Lung (tissue), 17 donors: ENCODE measurements at places on chromosomes 3 and 15.

DNA sequence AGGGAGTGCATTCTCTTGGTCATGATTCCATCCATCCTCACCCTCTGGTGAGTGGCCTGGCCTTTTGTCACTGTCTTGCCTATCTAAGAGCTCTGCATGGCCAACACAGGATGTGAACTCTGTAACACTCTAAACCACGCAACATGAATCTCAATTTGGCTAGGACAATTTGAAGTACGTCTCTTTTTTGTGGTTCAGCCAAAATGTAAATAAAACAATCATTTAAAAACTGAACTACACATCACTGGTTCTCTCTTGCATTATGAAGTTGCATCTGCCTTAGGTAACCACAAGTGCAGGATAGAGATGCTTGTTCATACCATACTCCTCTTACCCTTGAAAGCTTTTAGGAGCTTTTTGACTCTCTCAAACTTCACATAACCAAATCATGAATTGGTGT, 27.3 kb downstream of the CCR3 start:
- DNase-seq, result no peak

GRCh38 chr3:155393316-155393715, 99.8 kb upstream of the STRIT1 start:
- DNase-seq, result no peak

- no peak for DNase-seq
These were observed 631.5 kb downstream of the PYDC2 start for GRCh38 chr3:192092388-192093005.

DNA sequence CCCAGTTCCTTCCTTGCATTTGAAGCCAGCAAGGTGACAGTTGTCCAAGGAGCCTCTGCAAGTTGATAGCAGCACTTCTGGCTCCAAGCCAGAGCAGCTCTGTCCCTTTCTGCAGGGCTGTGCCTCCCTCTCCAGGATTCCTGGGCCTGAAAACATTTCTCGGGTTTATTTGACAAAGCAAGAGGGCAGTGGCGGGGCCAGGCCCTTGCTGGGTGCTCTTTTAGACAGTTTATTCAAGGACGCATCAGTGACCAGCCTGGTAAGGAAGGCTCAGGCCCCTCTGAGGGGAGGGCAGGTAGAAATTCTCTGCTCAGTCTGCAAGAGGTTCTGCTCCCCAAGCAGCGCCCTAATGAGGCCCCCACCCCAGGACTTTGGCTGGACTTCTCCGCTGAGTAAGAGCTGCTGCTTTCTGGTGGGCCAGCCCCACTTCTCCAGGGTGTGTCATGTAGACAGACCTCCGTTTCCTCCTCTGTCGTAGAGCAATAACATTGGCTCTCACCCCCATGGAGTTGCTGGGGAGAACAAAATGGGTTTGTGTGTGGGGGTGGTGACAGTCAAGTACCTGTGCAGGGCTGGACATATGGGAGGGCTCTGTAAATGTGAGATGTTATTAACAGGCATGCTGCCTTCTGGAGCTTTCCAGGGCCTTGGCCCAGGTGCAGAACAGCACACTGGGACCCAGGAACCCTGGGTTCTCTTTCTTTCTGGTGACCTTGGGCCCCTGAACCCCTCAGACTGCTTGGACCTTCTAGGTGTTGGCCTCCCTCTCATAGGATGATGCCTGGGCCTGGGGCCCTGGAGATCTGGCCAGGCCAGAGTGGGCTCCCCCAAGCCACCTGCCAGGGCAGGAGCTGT, 146.2 kb upstream of the TLE3 start:
- DNase-seq, result peak; percentile 47

GRCh38 chr15:79299126-79299840, 11.6 kb upstream of the TMED3 start:
- DNase-seq, result no peak
